SK-N-DZ (cell line): ENCODE measurements at places on chromosomes 16 and 17.

DNA sequence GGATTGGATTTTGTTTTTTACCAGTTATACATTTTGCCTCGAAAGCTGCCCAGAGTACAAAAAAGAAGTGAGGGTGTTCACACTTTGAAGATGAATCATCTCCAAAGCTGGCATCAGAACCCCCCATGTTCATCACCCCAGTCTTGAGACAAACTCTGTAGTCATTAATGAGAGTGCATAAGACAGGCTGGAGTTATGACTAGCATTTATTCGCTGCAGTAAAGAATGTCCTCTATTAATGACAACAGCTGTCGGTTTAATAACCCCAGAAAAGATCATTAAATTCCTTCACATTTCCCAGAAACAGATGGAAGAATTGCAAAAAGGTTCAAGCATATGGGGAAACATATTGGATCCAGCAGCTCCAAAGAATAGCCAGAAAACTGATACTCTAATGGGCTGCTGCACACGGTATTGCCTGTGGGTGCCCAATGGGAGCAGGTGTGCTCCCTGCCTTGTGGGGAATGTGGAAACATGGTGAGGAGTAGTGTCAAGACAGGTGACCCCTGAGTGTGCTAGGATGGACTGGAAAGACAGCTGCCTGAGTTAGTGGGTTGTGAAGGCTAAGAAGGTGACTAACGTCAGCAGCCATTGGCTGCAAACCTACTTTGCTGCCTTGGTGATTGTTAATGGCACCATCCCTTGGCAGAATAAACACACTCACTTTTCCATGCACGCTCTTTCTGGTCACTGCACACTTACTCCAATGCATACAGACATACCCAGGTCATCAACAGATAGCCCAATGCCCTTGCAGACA is 81.9 kb downstream of the AIPL1 start:
- no peak for DNase-seq

DNA sequence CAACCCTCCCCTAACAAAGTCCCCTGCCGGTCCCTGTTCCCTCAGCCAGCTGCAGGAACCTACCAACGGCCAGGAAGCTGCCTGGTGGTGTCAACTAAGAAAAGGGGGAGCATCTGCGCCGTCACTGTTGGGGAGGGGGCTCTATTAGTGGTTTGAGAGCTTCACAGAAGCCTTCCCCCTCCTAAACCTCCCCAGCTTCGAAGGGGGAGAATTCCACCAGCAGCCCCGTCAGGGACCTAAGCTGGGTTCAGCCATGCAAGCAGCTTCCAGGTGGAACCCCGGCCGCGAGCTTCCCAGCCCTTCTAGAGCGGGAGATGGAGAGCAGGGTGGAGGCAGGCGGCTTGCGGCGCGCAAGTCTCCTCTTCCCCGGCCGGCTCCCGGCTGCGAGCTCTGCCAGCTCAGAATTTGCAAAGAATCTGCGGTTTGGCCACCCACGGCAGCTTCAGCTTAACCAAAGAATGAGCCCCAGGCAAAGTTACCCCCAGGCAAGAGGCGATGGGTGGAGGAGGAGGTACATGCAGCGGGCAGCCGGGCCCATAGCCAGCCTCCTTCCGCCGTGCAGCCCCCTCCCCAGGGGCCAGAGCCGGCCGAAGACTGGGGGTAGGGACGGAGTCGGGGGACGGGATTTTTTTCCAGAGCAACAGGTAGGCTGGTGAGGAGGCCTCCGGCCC is 33.7 kb downstream of the DDX19A start:
- peak; percentile 43 for DNase-seq

GRCh38 chr16:85936816-85937215 is 37.9 kb downstream of the IRF8 start:
- DNase-seq: no peak

- no peak for DNase-seq
These were observed 55.5 kb downstream of the SEC14L1 start for GRCh38 chr17:77196251-77196650.

- no peak for DNase-seq
These were observed 13.9 kb downstream of the JPT2 start for GRCh38 chr16:1691956-1692355.

DNA sequence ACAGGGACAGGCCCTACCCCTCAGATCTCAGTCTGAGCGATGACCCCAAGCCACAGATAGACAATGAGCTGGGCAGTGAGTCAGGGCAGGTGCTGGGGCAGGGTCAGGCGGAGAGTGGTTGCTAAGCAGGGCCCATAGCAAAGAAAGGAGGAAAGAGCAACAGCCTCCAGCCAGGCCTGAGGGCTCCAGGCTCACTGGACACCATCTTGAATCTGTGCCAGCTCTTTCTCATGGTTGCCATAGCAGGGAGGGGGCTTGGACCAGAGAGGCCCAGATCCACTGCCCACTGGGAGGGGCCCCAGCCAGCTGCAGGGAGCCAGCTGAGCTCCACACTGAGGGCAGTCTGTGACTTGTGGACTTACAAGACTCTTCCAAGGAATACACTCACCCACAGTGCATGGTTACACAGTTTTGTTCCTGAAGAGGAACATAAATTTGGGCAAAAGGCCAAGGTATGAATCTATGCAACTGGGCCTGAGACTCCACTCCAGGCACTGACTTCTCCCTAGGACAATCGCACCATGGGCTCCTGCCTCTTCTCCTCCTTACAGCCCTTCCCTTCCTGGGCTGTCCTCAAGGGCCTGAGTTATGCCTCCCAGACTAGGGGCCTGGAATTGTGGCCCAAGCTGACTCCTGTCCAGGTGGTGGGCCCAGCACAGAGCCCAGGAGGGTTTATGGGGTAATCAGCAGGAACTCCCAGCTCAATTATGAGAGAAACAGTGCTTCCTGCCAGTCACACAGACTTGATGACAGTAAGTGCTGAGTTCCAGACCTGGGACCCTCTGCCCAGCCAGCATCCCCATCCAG is 59.9 kb downstream of the BEAN1 start:
- no peak for DNase-seq

DNA sequence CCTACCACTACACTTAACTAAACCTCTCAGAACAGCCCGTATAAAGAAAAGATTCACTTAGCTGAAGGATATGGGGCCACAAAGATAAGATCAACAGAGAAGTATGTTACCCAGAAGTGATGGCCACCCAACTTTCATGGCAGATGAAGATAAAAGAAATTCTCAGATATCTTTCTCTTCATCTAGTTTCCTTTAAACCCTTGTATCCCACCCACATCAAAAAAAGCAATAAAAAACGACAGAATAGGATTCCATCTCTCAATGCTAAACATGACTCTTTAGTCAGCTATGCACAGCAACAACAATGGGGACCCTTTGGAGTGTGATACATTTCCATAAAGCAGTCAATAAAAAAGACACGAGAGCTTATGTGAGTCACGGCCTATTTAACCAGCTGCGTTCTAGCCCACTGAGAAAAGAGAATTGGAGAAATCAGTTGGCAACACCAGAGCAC is 86.6 kb downstream of the SNX11 start:
- DNase-seq: no peak

DNA sequence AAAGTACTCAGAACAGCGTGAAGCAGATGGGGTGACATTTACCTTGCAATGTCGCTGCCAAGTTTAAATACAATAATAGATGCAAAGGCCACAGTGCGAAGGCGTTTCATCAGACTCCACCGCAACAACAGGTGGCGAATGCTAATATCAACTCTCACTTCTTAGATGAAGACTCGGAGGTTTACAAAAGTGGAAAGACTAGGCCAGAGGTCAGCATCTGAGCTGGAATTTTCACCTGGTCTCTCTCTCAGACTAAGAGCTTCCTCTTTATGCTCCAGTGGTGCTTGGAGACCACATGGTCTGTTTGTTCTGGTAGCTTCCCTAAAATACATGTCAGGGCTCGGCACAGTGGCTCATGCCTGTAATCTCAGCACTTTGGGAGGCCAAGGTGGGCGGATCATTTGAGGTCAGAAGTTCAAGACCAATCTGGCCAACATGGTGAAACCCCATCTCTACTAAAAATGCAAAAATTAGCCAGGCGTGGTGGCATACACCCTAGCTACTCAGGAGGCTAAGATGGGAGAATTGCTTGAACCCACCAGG is 169.1 kb downstream of the XYLT1 start:
- DNase-seq: no peak

- DNase-seq: no peak
These were observed 2.3 kb downstream of the SLFN5 start for GRCh38 chr17:35245196-35245486.

DNA sequence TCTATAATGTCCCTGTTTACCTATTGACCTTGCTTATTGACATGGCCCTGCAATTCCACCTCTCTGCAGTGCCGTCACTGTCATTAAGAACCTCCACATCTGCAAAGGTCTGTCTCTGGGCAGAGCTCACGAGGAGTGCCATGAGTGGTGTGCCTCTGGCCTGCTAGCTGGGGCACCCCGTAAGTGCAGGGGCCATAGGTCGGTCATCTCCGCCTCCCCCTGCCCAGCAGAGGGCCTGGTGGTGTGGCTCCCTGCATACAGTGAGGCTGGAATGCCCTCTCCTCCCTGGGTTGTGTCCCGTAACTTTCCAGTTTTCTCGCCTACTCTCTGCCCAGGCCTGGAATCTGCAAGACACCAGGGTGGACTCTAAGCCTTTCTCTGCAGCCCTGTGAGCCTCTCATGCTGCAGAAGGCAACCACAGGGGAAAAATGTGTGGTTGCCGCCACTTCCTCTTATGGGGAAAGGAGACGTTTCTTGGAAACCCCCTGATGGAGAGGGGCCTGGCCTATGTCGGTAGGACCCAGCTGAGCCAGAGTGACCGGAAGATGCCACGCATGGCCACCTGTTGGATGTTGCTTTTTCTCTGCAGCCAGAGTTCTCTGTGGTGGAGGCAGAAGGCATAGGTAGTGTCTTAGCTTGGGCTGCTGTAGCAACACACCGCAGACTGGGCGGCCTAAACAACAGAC is 2.7 kb upstream of the SNX20 start:
- no peak for DNase-seq

GRCh38 chr17:66702106-66702936 is 132.6 kb upstream of the CACNG5 start:
- peak; percentile 82 for DNase-seq

DNA sequence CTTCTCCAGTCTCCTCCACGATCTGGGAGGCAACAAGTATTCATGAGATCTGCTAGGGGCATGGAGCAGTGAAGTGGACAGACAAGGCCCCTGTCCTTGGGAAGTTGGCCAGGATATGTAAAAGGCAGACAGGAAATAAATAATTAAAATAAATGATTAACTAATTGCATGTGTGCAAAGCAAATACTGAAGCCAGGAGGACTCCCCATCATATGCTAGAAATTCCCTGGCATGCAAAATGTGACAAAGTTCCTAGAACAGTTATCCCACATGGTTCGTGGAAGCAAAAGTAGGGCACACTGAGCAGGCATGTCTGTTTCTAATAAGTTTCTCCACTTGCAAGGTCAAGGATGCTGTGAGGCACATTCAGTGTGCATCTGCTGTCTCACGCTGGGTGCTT is 86.8 kb downstream of the CDYL2 start:
- DNase-seq: no peak
